ENCODE measurements at places on chromosomes 13 and 19.
A peak's percentile ranks its signal among the peaks of the same experiment; 100 is the strongest.

- DNase-seq, result no peak
- no peaks in the 10 kb centered on the region for H3K27me3 ChIP-seq
- no peak overlapping the region for H3K4me3 ChIP-seq
- no peak overlapping the region for H3K27ac ChIP-seq
- no peaks in the 10 kb centered on the region for H3K36me3 ChIP-seq
- H3K4me1 ChIP-seq, result no peaks in the 10 kb centered on the region
Measured at GRCh38 chr13:108728370-108728769, 99.0 kb downstream of the MYO16 start.

- H3K27me3 ChIP-seq, result peaks cover 7% of the 10 kb centered on the region
- no peaks in the 10 kb centered on the region for H3K4me1 ChIP-seq
- H3K36me3 ChIP-seq, result no peaks in the 10 kb centered on the region
- DNase-seq, result no peak
- no peak overlapping the region for H3K4me3 ChIP-seq
- H3K27ac ChIP-seq, result no peak overlapping the region
Measured at GRCh38 chr13:79703772-79704171, 222.8 kb downstream of the NDFIP2 start.

- DNase-seq, result no peak
- H3K27ac ChIP-seq, result no peak overlapping the region
- H3K4me3 ChIP-seq, result peak overlapping the region; percentile 48
- peaks cover 42% of the 10 kb centered on the region for H3K4me1 ChIP-seq
Measured at GRCh38 chr19:38737281-38737865, 6.9 kb downstream of the CAPN12 start.

- peak overlapping the region; percentile 75 for H3K4me3 ChIP-seq
- peak overlapping the region; percentile 83 for H3K27ac ChIP-seq
- no peak for DNase-seq
- H3K36me3 ChIP-seq, result peaks cover 8% of the 10 kb centered on the region
- H3K27me3 ChIP-seq, result no peaks in the 10 kb centered on the region
Measured at GRCh38 chr13:41356786-41357185, 45.7 kb downstream of the NAA16 start.

DNA sequence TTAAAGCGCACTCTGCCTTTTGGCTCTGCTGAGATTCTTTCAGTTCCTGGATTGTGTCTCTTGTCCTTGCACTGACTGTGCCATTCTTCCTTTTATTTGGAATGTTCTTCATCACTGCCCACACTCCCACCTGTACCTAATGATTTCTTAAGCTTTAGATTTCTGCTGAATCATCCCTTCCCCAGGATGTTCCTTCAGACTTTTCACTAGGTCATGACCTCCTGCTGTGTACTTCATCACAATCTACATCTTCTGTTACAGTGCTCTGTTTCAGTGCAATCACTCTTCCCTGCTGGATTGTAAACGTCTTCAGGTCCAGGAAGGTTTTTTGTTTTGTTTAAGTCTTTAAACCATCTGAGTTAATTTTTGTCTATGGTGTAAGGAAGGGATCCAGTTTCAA, 281.0 kb downstream of the ATP8A2 start:
- no peaks in the 10 kb centered on the region for H3K4me1 ChIP-seq
- H3K36me3 ChIP-seq, result peaks cover 6% of the 10 kb centered on the region
- no peak overlapping the region for H3K27ac ChIP-seq
- H3K27me3 ChIP-seq, result peaks cover 22% of the 10 kb centered on the region
- no peak overlapping the region for H3K4me3 ChIP-seq
- DNase-seq, result no peak

GRCh38 chr13:48220981-48221685, 11.9 kb upstream of the ITM2B start:
- no peaks in the 10 kb centered on the region for H3K36me3 ChIP-seq
- peaks cover 38% of the 10 kb centered on the region for H3K4me1 ChIP-seq
- peak overlapping the region; percentile 77 for H3K4me3 ChIP-seq
- no peaks in the 10 kb centered on the region for H3K27me3 ChIP-seq

DNA sequence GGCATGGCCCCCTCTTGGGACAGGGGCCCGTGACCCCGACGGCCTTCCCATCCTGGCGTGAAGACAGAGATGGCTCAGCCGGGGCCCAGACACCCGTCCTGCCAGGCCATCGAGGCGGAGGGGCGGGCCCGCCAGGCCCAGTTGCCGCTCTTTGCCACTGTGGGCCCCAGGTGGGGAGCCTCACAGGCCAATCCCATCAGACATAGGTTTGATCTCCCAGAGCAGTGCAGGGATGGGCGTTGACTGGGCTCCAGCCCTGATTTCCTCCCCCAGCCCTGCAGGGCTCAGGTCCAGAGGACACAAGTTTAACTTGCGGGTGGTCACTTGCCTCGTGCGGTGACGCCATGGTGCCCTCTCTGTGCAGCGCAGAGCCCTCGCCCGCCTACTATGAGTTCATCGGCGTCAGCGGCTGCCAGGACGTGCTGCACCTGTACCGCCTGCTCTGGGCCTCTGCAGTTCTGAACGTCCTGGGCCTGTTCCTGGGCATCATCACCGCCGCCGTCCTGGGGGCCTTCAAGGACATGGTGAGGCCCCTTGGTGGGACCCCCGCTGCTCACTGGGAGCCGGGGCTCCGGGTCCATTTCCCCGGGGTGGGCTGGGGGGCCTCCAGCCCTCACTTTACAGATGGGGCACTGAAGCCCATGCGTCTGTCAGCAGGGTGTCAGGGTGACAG, 42.4 kb downstream of the TMEM255B start:
- H3K27ac ChIP-seq, result no peak overlapping the region
- no peaks in the 10 kb centered on the region for H3K36me3 ChIP-seq
- H3K4me1 ChIP-seq, result no peaks in the 10 kb centered on the region
- peak; percentile 47 for DNase-seq
- no peaks in the 10 kb centered on the region for H3K27me3 ChIP-seq

DNA sequence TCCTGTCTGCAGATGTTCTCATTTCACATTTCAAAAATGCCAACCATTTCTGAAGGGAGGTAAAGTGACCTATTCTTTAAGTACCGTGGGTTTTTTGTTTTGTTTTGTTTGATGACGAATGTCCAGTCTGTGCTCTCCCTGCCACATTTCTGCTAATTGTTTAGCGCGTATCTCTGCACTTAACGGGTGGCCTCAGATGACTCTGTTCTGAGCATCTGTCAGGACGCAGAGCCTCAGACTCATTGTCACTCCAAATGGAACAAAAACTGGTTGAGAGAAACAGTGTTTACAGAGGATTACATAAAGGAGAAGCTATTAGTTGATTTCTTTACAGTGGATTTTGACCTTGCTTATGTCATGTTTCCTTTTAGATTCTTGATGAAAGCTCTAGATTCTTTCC, 23.7 kb downstream of the TPP2 start:
- H3K27me3 ChIP-seq, result no peaks in the 10 kb centered on the region
- DNase-seq, result no peak
- peaks cover 26% of the 10 kb centered on the region for H3K36me3 ChIP-seq
- H3K27ac ChIP-seq, result no peak overlapping the region
- H3K4me3 ChIP-seq, result no peak overlapping the region

- H3K36me3 ChIP-seq, result no peaks in the 10 kb centered on the region
- peak; percentile 76 for DNase-seq
- peak within 1 kb of the TSS; percentile 82 for H3K27ac ChIP-seq
- peak within 1 kb of the TSS; percentile 90 for H3K4me3 ChIP-seq
- peaks cover 3% of the 10 kb centered on the region for H3K27me3 ChIP-seq
Measured at GRCh38 chr13:52159159-52159982, at the start of gene NEK3. TSS of gene NEK3 (minus strand) at chr13:52159597. CDS start at chr13:52156191, 3,406 bp downstream.

GRCh38 chr19:48466561-48467325, 2.4 kb upstream of the CYTH2 start:
- H3K27me3 ChIP-seq, result no peaks in the 10 kb centered on the region
- H3K36me3 ChIP-seq, result no peaks in the 10 kb centered on the region
- no peak overlapping the region for H3K4me3 ChIP-seq
- DNase-seq, result no peak

DNA sequence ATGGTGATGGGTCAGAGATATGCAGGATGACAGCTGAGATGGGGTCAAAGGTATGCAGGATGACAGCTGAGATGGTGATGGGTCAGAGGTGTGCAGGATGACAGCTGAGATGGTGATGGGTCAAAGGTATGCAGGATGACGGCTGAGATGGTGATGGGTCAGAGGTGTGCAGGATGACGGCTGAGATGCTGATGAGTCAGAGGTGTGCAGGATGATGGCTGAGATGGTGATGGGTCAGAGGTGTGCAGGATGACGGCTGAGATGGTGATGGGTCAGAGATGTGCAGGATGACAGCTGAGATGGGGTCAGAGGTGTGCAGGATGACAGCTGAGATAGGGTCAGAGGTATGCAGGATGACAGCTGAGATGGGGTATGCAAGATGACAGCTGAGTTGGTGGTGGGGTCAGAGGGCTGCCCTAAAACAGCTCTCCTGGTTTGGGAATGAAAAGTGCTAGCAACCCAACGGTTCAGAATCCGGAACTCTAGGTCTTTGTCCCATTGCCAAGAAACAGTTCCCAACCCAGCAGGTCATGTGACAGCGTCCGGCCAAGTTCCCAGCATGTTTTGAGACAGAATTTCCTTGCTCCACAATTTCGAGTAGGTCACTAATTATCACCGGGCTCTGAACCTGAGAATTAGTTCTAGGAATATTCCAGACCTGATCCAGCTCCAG, 3.2 kb downstream of the SELENOW start:
- no peaks in the 10 kb centered on the region for H3K27me3 ChIP-seq
- H3K36me3 ChIP-seq, result peaks cover 7% of the 10 kb centered on the region
- no peak overlapping the region for H3K4me3 ChIP-seq
- H3K27ac ChIP-seq, result no peak overlapping the region
- peaks cover 28% of the 10 kb centered on the region for H3K4me1 ChIP-seq

GRCh38 chr13:50685491-50685890, 158.0 kb downstream of the DLEU7 start:
- DNase-seq, result no peak
- no peaks in the 10 kb centered on the region for H3K36me3 ChIP-seq
- peaks cover 23% of the 10 kb centered on the region for H3K4me1 ChIP-seq
- no peak overlapping the region for H3K27ac ChIP-seq
- H3K27me3 ChIP-seq, result peaks cover 39% of the 10 kb centered on the region
- no peak overlapping the region for H3K4me3 ChIP-seq

GRCh38 chr13:110338441-110339101, 31.5 kb downstream of the COL4A2 start:
- no peak overlapping the region for H3K4me3 ChIP-seq
- no peak for DNase-seq
- peaks cover 18% of the 10 kb centered on the region for H3K4me1 ChIP-seq

- H3K27me3 ChIP-seq, result peaks cover 12% of the 10 kb centered on the region
- H3K36me3 ChIP-seq, result peaks cover 4% of the 10 kb centered on the region
- no peak for DNase-seq
- H3K27ac ChIP-seq, result no peak overlapping the region
Measured at GRCh38 chr19:2591537-2592291, 110.8 kb downstream of the GNG7 start.

DNA sequence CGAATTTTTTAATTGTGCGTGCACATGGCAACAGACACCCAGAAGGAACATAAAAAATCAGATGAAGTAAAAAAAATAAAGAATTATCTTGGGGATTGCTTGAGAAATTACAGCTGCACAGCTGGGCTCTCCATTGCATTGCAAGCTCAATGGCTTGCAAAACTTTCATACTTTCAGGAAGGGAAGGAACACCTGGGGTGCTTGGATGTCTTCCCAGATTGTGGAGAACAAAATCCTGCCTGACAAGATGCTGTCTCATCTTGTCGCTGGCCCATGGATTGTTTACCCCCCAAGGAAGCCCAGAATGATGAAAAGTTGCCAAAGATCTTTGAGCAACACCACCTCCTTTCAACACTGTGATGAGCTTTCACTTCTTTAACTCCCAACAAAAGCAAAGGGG, 11.0 kb upstream of the CASP14 start:
- no peak for DNase-seq
- no peak overlapping the region for H3K4me3 ChIP-seq
- H3K4me1 ChIP-seq, result no peaks in the 10 kb centered on the region
- no peak overlapping the region for H3K27ac ChIP-seq
- H3K36me3 ChIP-seq, result no peaks in the 10 kb centered on the region
- H3K27me3 ChIP-seq, result peaks cover 34% of the 10 kb centered on the region

DNA sequence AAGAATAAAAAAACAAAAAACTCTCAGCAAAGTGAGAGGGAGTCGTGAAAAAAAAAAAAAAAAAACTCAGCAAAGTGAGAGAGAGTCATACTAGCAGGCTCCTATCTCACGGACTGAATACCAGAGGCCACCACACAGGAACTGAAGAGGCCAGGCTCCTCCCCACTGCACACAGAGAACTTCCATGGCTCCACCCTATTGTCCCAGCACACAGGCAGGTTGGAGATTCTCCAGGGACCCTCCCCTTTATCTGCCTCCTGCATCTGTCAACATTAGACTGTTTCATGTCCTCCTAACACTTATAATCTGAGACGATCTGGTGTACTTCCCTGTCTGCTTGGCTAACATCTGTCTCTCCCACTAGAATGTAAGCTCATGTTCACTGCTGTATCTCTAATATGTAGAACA, 37.0 kb upstream of the FARP1 start:
- H3K27ac ChIP-seq, result no peak overlapping the region
- no peak overlapping the region for H3K4me3 ChIP-seq
- H3K36me3 ChIP-seq, result no peaks in the 10 kb centered on the region
- DNase-seq, result no peak
- H3K4me1 ChIP-seq, result no peaks in the 10 kb centered on the region

DNA sequence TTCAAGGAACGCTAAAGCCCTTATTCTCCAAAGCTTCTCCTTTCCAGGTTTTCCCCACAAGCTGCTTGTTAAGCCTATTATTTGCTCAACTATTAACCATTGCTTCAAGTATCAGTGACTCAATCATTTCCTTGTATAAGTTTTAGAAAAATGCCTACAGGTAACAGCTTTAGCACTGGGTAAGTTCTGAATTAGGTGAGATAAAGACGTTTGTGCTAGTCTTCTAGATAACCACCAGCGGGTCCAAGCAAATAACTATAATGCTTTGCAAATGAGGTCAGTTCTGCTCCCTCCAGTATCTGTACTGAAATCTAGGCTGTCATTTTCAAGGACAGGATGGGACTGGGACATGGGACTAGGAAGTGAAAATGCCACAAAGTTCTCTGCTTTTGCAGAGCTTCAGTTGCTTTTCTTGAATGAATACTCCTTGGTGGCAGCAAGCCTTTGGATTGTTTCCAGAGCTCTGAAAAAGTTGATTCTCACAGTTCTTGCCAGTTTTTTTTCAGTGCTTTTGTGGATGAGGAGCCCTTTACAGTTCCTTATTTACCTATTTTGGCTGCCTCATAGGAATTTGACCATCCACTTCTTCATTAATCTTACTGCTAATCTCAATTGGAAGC, 1487.7 kb downstream of the EFNB2 start:
- H3K27ac ChIP-seq, result no peak overlapping the region
- no peak overlapping the region for H3K4me3 ChIP-seq
- H3K36me3 ChIP-seq, result no peaks in the 10 kb centered on the region
- H3K4me1 ChIP-seq, result no peaks in the 10 kb centered on the region
- no peaks in the 10 kb centered on the region for H3K27me3 ChIP-seq
- DNase-seq, result no peak

GRCh38 chr19:3513229-3514140, 7.4 kb downstream of the FZR1 start:
- H3K27me3 ChIP-seq, result no peaks in the 10 kb centered on the region
- peaks cover 18% of the 10 kb centered on the region for H3K4me1 ChIP-seq

- no peak overlapping the region for H3K4me3 ChIP-seq
- no peaks in the 10 kb centered on the region for H3K4me1 ChIP-seq
- no peaks in the 10 kb centered on the region for H3K27me3 ChIP-seq
- peak overlapping the region; percentile 48 for H3K27ac ChIP-seq
- no peaks in the 10 kb centered on the region for H3K36me3 ChIP-seq
- DNase-seq, result no peak
Measured at GRCh38 chr19:5018224-5019015, 49.5 kb downstream of the KDM4B start.

- peak within 1 kb of the TSS; percentile 54 for H3K4me3 ChIP-seq
- H3K36me3 ChIP-seq, result peaks cover 16% of the 10 kb centered on the region
- H3K27me3 ChIP-seq, result peaks cover 33% of the 10 kb centered on the region
- no peaks in the 10 kb centered on the region for H3K4me1 ChIP-seq
- no peak within 1 kb of the TSS for H3K27ac ChIP-seq
Measured at GRCh38 chr19:33225458-33225926, at the start of gene SLC7A10. TSS of gene SLC7A10 (minus strand) at chr19:33225850. CDS start at chr19:33225703, 147 bp downstream.

All from natural killer cell treated with Interleukin-12 subunit alpha and Interleukin-12 subunit beta and Interleukin-15 and Interleukin-18, amount 100 ng/mL, for 72 hours (primary cell).